ENCODE measurements at places on chromosomes 11 and 22.

DNA sequence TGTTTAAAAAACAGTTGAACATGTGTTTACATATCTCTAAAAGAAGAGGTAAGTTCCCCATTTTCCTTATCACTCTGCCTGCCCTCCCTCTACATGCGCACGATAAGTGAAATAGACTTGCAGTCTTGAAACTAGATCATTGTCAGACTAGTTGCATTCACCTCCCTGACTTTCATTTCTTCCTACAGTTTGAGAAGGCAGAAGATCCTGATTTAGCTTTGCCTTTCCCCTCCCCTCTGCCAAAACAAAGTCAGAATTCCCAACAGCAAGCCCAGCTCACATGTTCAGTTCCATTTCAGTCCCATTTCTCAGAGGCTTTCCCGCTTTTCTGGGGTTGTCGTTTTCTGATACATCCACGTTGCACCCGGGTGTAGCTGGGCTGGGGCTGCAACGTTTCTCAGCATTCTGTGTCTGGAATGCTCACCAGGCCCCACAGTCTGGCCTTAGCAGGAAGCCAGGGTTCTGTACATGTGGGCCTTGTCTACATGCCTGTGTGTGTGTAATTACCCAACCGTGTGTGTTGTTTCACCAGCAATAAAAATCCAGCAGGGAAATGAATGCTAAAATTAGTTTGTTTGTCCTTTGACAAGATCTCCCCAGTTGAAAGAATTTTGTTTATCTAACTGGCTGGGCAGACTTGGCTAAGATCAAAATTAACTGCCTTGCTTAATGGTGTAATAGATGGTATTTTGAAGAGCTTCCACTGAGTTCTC lies 179.2 kb downstream of the DBX1 start:
- peak; percentile 63 for DNase-seq

GRCh38 chr11:5234381-5234834 lies at the start of gene HBD:
TSS of gene HBD (minus strand) at chr11:5234483. CDS start at chr11:5234433, 50 bp downstream.
- peak; percentile 39 for DNase-seq

- DNase-seq, result no peak
Observed at GRCh38 chr22:46561435-46561905, 24.1 kb upstream of the CELSR1 start.

DNA sequence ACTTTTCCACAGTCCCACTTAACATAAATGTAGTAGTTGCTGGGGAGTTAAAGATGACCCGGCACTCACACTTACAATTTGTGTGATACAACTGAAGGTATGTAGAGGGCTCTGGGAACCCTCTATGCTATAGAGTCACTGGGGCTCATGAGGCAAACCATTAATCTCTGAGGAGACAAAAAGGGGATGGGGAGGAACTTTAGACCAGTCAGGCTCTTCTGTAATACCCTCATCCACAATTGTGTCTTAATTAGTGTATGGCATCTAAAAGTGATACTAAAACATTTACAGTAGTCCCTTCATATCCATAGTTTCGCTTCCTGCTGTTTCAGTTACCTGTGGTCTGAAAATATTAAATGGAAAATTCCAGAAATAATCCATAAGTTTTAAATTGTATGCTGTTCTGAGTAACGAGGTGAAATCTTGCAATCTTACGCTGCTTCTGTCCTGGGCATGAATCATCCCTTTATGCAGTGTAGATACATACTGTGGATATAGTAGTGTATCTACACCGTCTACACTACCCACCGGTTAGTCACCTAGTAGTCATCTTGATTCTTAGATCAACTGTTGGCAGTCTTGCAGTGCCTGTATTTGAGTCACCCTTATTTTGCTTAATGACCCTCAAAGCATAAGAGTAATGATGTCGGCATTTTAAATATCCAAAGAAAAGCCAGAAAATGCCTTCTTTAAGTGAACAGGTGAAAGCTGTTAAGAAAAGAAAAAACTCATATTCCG lies 12.2 kb downstream of the CBL start:
- peak; percentile 76 for DNase-seq

GRCh38 chr11:1931341-1932104 lies 12.0 kb downstream of the TNNT3 start:
- DNase-seq, result peak; percentile 23

DNA sequence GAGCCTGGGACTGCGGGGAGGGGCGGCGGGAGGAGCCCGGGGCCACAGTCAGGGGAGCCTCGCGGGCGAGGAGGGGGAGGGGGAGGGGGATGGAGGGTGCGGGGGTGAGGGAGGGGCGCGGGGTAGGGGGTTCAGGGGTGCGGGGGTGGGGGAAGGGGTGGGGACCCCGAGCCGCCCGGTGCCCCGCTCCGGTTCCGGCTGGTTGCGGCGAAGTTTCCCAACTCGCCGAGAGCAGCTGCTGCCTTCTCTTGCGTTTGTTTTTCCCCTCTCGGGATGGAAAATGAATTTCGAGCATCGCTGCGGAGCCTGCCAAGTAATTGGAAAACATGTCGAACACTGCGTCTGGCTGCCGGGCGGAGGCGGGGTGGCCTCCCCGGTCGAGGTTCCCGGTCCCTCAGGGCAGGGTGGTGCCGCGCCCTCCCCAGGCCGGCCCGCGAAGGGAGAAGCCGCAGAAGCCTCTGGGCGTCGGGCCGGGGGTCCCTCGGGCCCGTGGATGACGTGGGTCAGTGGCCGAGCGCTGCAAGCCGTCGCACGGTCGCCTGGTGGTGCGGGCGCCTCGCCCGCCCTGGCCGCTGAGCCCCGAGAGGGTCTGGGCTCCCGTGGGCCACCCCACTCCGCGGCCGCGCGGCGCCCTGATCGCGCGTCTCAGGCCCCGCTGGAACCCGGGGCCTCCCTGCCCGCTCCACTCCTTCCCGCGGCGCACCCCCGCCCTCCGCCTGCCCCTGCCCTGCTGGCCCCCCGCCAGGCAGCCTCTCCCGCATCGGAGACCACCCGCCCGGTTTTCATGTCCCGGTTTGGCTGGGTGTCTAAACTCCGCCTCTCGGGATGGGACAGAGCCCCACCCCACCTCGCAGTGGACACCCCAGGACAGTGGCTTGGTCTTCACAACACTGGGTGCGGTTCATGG lies 12.1 kb downstream of the SPATA19 start:
- DNase-seq, result peak; percentile 34

DNA sequence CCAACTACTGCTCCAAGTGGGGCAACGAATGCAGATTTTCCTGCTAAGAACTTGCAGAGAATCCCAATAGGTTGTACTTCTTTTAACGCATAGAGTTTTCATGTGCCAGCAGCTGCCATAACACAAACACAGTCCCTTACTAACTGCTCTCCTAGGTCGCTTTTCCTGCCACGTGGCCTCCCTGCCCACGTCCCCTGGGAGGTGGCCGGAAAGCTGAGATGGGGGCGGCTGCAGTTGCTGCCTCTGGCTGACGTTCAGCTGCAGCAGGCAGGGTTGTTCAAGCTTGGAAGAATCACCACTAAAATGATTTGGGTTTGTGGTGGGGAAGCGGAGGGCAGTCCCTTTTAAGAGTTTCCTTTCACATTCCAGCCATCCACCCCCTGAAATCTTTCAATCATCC lies 39.3 kb downstream of the ZNF202 start:
- DNase-seq, result no peak

DNA sequence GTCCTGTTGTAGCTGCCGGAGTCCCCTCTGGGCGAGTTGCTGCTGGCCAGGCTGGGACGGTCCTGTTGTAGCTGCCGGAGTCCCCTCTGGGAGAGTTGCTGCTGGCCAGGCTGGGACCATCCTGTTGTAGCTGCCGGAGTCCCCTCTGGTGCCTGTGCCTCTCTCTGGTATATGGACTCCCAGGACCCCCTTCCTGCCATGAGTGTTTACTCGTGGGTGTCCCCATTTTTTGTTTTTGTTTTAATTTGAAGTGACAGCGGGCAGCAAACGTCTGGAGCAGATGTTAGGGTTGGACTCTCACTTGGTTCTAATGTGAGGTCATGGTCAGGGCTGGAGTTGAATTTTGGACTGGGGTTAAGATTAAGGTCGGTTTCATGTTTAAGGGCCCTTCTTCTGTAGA lies 14.2 kb downstream of the SHANK3 start:
- no peak for DNase-seq

GRCh38 chr22:20446383-20446970 lies 8.9 kb upstream of the SCARF2 start:
- DNase-seq, result no peak

GRCh38 chr11:30967579-30967978 lies 381.4 kb upstream of the MPPED2 start:
- DNase-seq, result no peak

All from GM03348 (cell line).